ENCODE measurements at places on chromosomes 16 and 17. TPM values are rescaled to one million over a fixed set of nuclear protein-coding genes. Genes with fewer than 3 reads are reported as not detected.

The KIF19 gene
- 2.0 TPM for polyA plus RNA-seq

GRCh38 chr17:44176671-44177501 is 6.4 kb downstream of the ASB16 start:
- no peak for DNase-seq

DNA sequence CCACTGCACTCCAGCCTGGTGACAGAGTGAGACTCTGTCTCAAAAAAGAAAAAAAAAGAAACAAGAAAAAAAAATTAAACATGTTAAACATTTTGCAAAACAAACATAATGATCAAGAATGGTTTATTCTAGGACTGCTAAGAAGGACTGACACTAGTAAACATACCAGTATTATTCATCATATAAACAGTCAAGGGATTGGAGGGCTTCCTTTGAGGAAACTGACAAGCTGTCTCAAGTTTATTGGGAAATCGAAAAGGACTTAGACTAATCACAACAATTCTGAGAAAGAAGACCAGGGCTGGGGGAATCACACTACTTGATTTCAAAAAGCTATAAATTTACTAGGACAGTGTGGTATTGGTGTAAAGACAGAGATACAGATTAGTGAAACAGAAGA is 75.5 kb downstream of the MYH10 start:
- DNase-seq: no peak

The TBC1D3K gene
- polyA plus RNA-seq: not detected

DNA sequence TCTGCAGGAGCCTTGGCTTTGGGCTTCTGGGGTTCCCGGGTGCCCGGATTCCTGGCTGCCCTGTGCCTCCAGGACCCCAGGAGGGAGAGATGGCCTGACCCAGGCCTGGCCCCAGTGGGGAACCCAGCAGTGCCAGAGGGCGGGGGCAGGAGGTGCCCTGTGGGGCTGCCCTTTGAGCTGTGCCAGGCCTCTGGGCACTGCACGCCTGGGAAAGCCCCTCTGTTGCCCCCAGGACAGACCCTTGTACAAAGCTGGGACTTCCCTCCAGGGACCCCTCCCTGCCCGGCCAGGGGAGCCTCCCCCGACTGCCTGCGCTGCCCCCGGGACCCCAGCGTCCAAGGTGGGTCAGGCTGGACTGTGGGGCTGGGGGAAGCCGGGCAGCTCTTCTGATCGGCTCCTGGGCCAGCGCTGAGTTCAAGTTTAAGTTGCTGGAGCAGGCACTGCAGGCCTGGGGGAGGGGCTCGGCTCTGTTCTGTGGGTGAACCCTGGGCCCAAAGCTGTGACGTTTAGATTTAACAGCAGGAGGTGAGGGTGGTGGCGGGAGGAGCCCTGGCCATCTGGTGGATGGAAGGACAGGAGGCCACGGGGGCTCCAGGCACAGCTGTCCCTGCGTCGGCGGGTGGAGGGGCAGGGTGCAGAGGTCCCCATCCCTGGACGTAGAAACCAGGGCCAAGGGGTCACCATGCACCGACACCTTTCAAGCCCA is 27.6 kb upstream of the C1QTNF8 start:
- DNase-seq: no peak

DNA sequence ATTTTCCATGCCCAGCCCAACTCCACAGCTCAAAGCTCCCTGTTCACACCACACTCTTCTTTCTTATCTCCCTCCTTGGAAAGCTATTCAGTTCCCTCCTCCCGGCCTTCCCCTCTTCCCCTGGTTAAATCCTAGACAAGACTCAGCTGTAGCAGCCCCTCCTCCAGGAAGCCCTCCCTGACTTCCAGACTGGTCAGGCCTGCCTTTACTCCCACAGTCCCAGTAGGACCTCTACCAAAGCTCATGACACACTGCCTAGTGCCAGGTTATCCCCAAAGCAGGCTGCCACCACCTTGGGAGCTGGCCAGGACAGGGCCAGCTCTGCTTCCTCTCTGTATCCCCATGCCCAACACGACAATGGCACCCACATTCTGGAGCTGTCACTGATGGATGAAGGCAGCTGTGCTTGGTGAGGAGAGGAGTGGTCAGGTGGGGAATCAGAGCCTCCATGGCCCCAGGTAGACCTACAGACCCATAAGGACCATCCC is 50.0 kb downstream of the BEAN1 start:
- no peak for DNase-seq

GRCh38 chr17:12790249-12791106 is 1.2 kb downstream of the ARHGAP44 start:
- no peak for DNase-seq

DNA sequence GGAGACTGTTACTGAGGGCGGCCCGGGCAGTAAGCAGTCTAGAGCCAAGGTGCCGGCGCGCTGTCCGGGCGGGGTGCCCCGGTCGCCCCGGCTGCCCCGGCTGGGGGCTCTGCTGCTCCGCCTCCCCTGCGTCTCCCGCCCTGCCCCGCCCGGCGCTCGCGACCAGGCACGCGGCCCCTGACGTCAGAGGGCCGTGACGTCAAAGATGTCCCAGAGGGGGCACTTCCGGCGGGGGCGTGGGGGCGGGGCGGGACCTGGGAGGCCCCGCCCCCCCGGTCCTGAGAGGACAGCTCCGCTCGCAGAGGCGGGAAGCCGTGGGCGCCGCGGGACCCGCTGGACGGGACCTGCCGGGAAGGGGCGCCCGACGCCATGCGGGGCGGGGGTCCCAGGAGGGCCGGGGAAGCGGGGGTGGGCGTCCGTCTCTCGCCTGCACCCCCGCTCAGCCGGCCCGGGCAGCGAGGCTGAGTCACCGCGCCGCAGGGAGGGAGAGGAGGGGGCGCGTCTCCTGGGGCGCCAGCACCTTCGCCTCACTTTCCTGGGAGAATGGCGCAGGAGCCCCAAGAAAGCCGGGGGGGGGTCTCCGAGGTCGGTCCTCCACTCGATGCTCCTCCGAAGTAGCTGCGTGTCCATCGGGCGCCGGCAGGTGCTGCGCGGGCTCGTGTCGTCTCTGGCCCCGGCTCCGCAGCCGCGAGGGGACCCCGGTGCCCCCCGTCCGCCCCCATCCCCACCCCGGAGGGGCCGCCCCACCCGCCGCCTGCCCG is 4.4 kb upstream of the HIC1 start:
- peak; percentile 69 for DNase-seq

Data from hindlimb muscle (tissue), 1 donor.